Esophagus squamous epithelium (tissue), 5 donors: ENCODE measurements at places on chromosomes 5 and 9.

DNA sequence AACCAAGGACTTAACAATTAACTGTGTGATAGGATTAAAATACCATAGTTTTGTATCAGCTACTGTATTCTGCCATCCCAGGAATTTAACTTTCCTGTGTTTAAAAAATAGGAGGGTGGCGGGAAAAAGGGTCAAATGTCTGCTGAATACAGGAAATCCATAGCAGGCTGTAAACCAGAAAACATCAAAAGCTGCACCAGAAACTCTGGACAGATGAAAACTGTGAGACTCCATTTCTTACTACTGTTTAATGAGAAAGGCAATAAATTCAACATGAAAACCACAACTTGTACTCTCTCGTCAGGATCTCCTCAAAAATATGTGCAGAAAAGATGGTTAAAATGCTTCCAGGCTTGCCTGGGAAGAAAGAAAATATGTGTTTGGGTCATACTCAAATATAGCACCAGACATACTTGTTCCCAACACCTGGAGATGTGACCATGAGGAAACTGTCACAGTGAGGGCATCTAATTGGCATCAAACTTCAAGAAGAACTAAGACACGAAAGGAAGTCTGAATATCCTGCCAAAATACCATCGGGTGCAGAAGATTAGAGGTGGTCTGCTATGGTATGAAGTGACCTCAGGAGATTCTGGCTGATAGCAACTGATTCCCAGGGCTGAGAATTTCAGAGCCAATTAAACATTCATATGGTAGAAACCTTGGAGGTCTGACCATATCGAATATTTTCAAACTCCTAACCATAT lies 164.7 kb upstream of the TARS1 start:
- DNase-seq: no peak

DNA sequence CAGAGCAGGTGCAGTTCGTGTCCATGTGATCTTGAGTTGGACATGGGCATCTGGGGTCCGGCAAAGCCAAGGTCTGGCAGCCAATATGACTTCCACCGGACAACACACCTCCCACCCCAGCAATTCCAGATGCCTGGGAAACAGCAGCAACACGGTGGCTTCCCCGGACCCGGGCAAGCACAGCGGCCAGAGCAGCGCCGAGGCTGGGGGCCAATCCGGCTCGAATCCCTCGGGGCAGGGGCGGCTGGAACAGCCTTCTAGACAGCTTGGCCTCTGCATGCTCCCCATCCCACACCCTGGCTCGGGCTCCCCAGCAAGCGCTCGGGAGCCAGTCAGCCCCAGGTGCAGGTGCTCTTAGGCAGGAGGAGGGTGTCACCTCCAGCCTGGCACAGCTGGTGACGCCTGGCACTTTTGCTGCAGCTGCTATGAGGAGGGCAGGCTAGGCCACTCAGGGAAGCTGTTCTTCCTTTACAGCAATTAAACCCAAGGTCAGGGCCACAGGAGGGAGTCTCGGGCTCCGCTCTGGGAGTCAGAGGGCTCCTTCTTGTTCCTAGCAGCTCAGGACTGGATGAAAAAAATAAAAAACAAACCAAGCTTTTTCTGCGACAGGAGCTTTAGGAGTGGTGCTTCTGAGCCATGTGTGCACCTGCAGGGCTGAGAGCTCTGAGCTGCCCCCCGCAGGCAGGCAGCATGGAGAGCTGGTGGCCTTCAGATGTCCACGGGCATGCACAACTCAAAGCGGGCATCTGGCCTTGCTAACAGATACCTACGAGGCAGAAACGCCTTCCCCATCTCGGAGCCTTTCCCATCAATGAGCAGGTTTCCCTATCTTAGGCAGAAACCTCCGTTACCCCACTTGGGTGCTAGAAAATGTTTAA lies 28.2 kb downstream of the DBH start:
- no peak for DNase-seq

GRCh38 chr5:5437227-5438172 lies 15.0 kb downstream of the ICE1 start:
- no peak for DNase-seq

GRCh38 chr5:14778792-14779070 lies 92.8 kb downstream of the ANKH start:
- DNase-seq: no peak

DNA sequence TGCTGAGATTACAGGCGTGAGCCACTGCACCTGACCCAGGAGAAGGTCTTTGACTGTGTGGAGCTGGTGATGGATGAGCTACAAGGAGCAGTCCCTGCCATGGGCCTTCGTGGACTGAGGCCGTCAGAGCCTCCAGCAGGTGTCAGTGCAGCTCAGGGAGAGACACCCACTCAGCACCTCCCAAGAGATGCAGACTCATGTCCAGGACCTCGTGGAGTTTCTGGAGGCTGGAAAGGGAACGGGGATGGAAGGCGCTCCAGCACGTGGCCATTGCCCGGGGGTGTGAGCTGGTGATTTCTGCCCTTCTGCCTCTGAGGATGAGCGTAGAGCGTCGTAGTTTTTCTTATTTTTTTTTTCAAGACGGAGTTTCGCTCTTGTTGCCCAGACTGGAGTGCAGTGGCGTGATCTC lies 9.5 kb downstream of the TOR4A start:
- DNase-seq: no peak

DNA sequence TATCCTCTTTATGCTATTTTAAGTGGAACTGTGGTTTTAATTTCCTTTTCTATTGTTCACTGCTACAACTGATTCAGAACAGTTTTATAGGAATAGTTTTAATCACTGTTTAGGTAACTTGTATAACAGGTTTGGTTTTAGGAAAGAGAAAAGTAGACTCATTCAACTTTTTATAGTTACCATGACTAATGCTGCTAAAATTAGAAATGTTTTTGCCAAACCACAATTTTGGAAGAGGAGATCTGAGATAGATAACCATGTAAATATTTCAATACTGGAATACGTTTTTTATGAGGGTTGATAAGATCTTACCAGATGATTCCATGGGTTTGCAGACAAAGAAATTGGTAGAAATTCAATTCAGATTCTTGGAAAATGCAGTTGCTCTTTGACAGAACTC lies 404.6 kb upstream of the ARRDC3 start:
- DNase-seq: no peak

DNA sequence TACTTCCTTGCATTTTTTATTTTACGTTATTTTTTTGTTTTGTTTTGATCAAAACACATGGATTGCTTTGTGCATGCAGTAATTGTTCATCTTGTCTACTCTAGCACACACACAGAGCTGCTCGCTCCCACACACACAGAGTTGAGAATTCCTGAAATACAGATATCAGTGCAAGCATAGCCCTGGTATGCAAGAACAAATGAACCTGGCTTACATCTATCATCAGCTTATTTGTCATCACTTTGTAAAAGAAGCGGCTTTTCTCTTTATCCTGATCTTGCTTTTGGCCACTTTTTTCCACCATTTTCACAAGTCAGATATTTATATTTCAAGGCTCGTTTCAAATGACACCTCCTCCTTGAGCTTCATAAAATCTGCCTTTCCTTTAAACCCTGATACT lies 1435.7 kb downstream of the MAT2B start:
- DNase-seq: no peak

GRCh38 chr5:30039379-30039778 lies 1154.1 kb upstream of the CDH6 start:
- no peak for DNase-seq

GRCh38 chr9:133490865-133491655 lies 12.2 kb upstream of the SLC2A6 start:
- DNase-seq: no peak

DNA sequence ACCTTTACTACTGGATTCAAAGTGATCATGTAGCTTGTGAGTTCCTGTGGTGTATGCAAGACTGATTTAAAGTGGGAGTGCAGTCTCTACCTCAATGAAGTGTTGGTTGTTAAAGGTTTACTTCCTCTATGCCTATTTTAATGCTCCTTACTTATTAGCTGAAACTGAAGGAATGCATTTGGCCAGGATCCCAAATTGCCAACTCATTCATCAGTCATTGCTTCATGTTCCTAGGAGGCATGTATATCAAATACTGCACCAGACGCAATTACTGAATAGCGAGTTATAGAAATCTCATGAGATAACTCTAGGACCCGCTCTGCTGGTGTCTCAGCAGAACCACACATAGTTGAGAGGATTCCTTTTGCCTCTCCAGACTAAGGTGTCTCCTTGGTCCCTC lies 143.0 kb upstream of the RPS23 start:
- DNase-seq: no peak

- DNase-seq: no peak
These were observed 2.1 kb upstream of the WNK2 start for GRCh38 chr9:93181672-93182435.

GRCh38 chr5:110478895-110479294 lies 247.6 kb downstream of the TMEM232 start:
- no peak for DNase-seq

DNA sequence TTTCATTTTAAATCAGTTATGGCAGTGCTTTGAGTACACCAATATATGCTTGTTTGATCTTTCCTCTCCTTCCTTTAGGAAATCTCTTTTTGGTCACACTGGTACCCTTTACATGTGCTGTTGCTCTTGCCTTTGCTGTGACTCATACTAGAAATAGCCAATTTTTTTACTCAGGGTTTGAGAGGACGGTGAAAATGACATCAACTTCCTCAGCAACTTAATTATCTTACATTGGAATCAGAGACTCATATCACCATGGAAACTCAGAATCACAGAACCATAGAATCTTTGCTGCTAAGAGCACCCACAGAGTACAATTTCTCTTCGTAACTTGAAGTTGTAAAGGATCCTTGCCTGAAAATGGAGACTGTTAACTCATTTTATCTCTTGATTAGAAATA lies 13.8 kb upstream of the ZNF300 start:
- no peak for DNase-seq

DNA sequence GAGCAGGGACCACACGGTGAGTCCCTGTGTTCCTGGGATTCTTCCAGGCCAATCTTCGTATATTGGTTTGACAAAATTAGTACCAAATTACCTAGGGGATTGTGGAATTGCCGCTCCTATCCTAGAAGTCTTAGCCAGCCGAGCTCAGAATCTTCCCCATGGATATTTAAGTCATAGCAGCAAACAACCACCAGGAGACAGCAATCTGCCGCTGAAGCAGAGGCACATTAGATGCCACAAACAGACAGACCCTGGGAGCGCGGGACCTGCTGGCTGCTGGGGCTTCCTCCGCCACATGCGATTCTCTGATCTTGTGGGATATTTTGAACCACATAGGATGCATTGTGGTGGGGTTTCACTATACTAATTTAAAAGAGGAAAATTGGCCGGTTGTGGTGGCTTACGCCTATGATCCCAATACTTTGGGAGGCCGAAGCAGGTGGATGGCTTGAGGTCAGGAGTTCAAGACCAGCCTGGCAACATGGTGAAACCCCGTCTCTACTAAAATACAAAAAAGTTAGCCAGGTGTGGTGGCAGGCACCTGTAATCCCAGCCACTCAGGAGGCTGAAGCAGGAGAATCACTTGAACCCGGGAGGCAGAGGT lies 31.7 kb upstream of the ZBTB43 start:
- no peak for DNase-seq

- no peak for DNase-seq
These were observed 218.2 kb downstream of the SLCO4C1 start for GRCh38 chr5:102077920-102078319.
